Pons (tissue), 1 donor: ENCODE measurements at places on chromosomes 6 and 20.

- no peak for DNase-seq
These were observed 35.8 kb downstream of the GCNT2 start for GRCh38 chr6:10556992-10557391.

DNA sequence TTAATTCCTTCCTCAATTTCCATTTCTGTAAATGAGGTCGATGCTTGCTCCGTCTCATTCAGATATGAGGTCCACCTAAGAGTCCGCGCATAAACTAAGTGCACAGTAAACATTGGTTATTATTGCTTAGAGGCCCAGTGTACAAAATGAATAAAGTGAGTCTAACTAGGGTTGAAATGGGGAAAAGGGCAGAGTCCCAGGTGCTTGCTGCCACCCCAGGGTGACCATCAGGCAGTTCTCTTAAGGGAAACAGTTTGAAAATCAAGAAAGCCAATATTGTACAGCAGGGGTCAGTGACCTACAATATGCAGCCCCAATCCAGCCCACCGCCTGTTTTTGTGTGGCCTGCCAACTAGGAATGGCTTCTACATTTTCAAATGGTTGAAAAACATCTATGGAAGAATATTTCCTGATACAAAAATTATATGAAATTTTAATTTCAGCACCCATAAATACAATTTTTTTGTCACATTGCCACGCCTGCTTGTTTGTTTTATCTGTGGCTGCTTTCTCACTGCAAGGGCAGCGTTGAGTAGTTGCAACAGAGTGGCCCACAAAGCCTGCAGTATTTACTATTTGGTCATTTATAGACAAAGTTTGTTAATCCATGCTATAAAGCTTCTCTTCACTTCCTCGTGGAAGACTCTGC is 43.3 kb downstream of the SLC13A3 start:
- DNase-seq: no peak

DNA sequence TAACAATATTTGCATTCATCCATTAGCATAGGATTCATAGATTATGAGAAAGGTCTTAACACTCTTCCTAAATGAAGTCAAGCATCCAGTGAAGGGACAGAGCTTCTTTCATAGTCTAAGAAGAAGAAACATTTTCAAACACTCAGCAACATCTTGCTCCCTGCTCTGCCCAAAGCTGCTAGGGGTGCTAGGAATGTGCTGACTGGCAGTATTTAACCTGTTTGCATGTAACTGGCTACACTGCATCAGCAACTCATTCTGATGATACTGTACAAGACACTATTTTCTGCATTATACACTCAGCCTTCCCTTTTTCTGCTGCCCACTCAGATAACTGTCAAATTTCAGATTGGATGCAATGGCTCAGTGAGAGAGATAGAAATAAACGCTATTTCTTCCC is 495.1 kb upstream of the ARID1B start:
- no peak for DNase-seq

DNA sequence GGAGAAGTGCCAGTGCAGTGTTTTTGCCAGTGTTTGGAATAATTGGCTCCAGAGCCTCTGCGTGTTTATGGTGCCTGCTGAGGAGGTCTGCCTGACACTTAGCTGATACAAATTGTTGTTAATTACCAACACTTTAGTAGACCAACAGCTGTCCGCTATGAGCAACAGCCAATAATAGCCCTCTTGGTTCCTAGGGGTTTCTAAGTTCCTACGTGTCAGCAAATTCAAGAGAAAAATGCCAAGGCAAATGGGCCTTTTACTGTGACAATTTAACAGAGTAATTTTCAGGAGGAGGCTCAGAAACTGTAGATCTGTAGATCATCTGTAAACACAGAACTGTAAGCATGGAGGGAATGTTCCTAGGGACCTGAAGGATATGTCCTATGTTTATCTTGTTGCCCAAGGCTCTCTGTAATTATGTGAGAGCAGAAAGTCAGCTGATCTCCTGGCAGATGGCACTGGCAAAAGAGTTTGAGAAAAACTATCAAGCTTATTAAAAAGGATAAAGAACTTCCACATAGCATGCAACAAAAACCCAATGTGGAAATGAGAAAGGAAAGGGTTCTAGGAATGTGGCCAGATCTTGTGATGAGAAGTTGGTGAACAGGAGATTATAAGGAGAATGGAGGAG is 157.7 kb downstream of the GJA1 start:
- peak; percentile 9 for DNase-seq

DNA sequence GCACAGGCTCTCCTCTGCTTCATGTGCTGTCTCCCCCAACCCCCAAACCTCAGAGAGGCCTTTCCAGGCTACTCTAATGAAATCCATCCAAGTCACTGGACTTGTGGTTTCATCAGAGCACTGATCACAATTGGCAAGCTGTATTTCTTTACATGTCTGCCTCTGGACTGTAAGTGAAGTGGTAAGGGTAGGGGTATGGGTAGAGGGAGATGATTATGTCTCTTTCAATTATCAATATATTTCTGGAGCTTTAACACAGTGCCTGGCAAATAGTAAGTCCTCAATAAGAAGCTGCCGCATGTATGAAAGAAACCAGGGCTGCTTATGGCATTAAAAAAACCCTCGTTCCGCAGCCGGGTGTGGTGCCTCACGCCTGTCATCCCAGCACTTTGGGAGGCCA is 5.4 kb downstream of the TRERF1 start:
- DNase-seq: no peak

- no peak for DNase-seq
These were observed 15.6 kb upstream of the PKIG start for GRCh38 chr20:44566811-44567210.

DNA sequence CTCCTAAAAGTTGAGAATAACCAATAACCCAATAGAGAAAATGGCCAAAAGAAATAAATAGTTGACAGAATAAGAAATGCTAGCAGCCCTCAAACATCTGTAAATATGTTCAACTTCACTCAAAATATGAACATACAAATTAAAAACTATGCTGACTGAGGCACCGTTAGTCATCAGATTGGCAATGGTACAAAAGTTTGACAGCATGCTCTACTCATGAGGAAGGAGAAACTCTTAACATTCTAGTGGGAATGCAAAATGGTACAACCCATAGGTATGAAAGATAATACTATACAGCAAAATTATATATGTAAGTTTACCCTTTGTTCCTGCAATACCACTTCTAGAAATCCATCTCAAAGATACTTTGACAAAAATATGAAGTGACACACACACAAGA is 1.6 kb upstream of the ZSCAN12 start:
- no peak for DNase-seq

DNA sequence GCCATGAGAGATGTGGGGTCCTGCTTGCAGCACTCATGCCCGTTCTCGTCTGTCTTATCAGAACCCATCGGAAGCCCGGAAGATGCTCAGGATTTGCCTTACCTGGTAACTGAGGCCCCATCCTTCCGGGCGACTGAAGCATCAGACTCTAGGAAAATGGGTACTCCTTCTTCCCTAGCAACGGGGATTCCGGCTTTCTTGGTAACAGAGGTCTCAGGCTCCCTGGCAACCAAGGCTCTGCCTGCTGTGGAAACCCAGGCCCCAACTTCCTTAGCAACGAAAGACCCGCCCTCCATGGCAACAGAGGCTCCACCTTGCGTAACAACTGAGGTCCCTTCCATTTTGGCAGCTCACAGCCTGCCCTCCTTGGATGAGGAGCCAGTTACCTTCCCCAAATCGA is 8.3 kb downstream of the PI16 start:
- peak; percentile 83 for DNase-seq

- no peak for DNase-seq
These were observed 30.1 kb downstream of the REPS1 start for GRCh38 chr6:138957903-138958302.

- DNase-seq: no peak
These were observed 61.7 kb upstream of the C20orf144 start for GRCh38 chr20:33600414-33600813.

- no peak for DNase-seq
These were observed 6.9 kb upstream of the ZBTB12 start for GRCh38 chr6:31908791-31909190.

GRCh38 chr6:104301951-104302350 is 557.8 kb downstream of the HACE1 start:
- no peak for DNase-seq

DNA sequence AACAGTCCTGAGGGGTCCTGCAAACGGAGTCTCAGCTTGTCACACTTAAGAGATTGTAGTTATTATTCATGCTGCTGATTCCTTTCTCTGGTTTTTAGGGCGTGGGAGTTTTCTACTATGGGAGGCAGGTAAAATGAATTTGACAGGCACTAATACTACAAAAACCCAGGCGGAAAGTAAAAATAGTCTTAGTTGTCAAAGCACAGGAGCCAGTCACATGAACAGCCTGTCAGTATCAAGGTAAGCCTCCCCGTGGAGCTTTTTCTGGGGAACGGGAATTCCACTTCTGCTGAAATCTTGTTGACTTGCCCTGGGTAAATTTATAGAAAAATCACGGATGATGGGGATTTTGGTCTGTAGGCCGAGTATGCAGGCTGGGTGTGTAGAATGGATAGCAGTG is 79.8 kb downstream of the SLC24A3 start:
- DNase-seq: no peak

DNA sequence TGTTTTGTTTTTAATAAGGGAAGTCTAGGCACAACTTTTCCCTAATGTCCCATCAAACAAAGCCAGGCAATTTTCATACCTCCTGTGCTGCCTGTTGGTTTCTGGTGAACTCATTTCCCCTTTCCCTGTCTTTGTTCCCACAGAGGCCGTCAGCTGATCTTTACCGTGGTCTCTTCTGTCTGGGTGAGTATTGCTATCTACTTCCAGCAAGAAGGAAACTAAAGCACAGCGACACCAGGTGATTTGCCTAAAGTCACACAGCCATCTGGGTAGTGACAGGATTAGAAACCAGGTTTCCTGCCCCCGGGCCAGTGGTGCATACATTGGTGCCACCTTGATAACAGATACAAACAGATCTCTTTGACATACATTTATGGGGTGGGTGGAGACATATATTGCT is 59.6 kb downstream of the RAB44 start:
- no peak for DNase-seq

DNA sequence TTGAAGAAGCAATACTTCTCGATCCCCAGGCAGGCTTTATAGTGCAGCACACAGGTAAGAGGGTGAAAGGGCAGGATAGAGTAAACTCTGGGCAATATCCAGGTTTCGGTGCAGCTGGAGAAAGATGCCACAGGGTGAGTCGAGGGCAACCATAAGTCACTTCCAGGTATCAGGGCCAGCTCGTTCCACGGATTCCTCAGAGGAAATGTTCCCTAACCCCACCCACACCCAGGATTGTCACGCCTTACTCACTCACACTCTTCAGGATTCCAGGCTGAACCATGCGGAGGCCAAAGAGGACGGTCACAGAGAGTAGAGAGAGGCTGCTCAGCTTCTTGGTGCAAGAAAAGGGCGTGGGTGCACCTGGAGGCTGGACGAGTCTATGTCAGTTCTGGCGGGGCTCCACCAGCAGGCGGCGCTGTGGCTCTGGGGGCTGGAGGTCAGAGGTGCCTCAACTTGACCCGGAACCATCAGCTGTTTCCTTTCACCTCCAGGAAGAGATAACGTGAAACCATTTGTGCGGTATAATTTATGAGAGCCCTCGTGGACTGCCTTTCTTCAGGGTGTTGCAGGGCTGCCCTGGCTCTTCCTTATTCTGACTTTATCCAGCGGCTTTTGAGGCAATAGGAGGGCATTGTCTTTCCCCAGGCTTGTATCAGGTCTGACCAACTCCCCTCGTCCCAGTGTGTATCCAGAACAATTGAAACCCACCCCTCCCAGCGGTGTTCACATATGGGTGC is 14.5 kb upstream of the WFDC12 start:
- no peak for DNase-seq

GRCh38 chr6:40788661-40789655 is 201.8 kb upstream of the LRFN2 start:
- no peak for DNase-seq

GRCh38 chr6:152783217-152783878 is 32.8 kb downstream of the VIP start:
- DNase-seq: no peak

- DNase-seq: no peak
These were observed 69.2 kb downstream of the SLC23A2 start for GRCh38 chr20:4932061-4932460.

DNA sequence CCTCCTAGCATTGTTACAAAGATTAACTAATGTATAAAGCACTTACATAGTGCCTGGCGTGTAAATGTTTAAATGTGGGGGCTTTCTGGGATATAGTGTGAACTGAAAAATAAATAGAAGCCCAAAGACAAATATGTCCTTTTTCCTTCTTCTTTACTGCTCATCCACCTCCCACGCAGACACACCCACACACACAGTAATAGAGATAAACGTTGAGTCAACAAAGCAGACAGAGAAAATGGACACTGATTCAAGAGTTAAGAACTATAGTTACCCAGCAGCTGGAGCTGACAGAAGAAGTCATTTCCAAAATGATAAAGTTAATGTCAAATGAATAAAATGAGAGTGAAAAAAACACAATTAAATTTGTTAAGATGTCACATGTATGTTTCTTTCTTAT is 68.3 kb downstream of the FHL5 start:
- DNase-seq: no peak

- DNase-seq: no peak
These were observed 221.8 kb upstream of the FAM83B start for GRCh38 chr6:54624779-54625178.

- no peak for DNase-seq
These were observed 85.0 kb upstream of the LOC128125822 start for GRCh38 chr6:63487103-63487813.

DNA sequence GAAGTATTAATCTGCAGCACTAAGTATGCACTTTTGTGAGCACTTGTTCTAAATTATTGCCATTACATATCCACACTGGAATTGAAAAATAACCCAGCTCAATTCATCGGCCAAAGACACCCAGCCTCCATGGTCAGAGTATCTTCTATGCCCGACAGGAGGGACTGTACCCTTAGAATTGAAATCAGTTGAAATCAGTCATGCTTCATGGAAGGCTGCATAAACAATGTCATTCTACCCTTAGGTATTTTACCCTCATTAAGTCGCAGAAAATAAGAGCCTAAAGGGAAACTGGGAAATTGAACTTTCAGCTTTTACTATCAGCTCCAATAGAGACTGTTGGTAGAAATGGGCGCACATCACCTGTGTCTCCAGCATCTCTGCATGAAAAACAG is 2.9 kb upstream of the RAMACL start:
- no peak for DNase-seq

DNA sequence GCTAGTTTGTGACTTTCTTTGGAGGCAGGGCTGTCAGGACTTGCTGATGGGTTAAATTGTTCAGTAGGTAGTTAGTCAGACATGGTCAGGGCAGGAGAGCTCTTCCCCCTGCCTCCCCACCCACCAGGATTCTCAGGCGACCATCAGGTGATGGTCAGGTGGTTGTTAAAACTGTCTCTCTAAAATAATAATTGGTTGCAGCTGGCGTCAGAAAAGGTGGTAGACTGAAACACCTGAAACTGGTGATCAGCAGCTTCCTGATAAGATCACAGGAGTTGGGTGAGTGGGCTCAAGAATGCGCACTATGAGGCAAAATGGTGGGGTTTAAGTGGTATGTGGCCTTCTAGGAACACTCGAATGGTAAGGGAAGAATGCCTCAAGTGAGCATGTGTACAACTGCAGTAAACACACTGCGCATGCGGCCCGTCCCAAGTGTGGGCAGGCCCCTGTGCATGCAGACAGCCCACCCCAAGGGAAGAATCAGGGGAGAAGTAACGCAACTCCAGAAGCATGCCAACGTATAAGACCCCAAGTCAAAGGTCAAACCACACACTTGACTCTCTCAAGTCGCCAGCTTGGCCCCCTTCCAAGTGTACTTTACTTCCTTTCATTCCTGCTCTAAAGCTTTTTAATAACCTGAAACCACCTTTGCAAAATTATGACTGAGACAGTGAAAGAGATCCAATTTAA is 7.9 kb upstream of the BLCAP start:
- DNase-seq: no peak

GRCh38 chr6:42417641-42418112 is 34.0 kb downstream of the TRERF1 start:
- no peak for DNase-seq
